Activated CD4-positive, alpha-beta T cell treated with anti-CD3 and anti-CD28 coated beads, Interleukin-2, amount 50 U/mL, for 4 hours (primary cell): ENCODE measurements at places on chromosomes 3 and 15.

- DNase-seq, result no peak
Measured at GRCh38 chr3:122200661-122201060, 17.2 kb downstream of the CASR start.

GRCh38 chr3:168540726-168541125, 445.0 kb upstream of the GOLIM4 start:
- DNase-seq, result no peak

- DNase-seq, result no peak
Measured at GRCh38 chr15:68796576-68796975, 24.1 kb downstream of the ANP32A start.

DNA sequence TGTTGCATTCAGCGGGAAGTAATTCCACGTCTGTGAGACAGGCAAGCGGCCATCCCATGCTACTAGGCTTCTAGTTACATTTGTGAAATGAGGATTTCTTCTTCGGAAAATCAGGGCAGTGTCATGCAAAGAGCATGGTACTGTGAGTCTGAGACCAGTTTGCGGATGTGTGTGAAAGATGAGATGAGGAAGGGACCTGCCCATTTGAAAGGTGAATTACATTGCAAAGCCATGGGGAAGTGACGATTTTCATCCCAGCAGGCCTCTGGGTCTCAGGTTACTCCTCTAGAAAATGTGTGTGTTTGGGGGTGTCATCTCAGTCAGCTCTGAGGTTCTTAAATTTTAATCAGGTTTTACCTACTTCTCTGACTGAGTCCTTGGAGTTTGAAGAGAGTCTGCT, 16.1 kb downstream of the TLE3 start:
- no peak for DNase-seq

DNA sequence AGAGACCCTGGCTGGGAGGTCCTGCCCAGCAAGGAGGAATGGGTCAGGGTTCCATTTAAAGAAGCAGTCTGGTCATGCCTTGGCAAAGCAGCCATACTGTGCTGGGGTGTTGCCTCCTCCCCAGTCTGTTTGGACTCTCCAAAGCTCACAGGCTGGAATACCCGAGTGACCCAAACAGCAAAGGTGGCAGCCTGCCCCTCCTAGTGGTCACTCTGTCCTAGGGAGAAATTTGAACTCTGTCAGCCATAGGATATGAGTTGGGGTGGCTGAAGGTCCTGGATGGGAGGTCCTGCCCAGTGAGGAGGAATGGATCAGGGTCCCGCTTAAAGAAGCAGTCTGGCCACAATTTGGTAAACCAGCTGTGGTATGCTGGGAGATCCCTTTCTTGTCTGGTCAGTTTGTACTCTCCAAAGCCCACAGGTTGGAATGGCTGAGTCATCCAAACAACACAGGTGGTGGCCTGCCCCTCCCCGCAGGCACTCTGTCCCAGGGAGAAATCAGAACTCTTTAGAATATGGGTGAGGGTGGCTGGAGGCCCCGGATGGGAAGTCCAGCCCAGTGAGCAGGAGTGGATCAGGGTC, 45.0 kb downstream of the CCR1 start:
- no peak for DNase-seq

GRCh38 chr15:66778314-66778665, 76.3 kb downstream of the SMAD6 start:
- no peak for DNase-seq

DNA sequence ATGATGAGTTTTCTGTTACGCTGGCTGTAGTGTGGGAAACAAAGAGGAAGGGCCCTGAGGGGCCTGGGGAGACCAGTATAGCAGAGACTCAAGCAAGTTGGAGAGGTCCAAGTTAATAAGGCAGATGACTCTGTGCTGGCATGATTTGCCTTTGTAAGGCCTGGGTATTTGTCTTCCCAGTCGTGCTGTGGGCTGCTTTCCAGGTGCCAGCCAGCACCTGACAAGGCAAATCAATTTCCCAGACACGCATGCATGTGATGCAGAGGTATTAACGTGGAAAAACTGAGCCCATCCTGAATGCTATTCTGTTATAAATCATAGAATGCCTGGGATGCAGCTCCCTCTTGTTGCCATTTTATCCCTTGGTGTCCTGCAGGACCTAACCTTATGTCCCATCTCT, 175.6 kb downstream of the MFSD1 start:
- no peak for DNase-seq

DNA sequence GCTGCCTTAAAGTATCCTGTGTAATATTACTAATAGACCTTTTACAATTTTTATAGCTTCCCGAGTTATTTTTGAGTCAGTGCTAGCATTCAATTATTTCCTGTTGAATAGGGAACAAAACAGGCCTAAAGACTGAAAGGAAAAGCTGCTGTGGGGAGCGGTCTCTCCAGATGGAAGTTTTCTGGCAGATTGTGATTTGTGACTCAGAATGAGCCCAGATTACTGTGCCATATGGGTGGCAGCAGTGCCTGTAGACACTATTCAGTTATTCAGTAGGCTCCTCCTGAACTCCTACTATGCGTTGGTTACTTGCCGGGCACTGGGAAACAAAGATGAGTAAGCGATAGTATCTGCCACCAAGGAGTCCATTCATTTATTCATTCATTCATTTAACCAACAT, 211.8 kb downstream of the CHST2 start:
- no peak for DNase-seq

DNA sequence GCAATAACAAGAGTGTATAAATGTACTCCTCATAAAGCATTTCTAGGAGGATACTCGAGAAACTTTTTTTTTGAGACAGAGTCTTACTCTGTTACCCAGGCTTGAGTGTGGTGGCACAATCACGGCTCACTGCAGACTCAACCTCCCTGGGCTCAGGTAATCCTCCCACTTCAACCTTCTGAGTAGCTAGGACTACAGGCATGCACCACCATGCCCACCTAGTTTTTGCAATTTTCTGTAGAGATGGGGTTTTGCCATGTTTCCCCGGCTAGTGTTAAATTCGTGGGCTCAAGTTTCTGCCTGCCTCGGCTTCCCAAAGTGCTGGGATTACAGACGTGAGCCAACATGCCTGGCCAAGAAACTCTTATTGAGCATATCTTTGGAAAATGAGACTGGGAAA, 59.1 kb upstream of the PHLDB2 start:
- no peak for DNase-seq

DNA sequence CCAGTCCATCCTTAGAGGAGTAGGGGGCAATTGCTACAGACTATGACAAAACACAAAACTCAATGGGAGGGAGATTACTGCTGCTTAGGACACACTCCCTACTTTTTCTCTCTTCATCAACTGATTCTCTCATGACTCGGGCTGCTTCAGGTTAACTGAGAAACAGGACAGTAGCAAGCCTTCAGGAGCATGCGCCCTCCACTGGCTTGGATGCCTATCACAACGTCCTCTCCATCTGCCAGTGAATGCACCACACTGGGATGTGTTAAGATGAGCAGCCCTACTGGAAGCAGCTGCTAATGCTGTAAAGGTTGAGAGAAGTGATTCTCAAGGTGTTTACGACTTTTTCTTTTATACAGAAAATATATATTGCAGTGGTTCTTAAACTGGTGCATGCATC, 542.3 kb downstream of the EDEM1 start:
- no peak for DNase-seq

GRCh38 chr15:44427756-44428724, 611 bp downstream of the CTDSPL2 start:
- DNase-seq, result no peak

GRCh38 chr3:39068556-39068955, 16.7 kb downstream of the WDR48 start:
- no peak for DNase-seq

DNA sequence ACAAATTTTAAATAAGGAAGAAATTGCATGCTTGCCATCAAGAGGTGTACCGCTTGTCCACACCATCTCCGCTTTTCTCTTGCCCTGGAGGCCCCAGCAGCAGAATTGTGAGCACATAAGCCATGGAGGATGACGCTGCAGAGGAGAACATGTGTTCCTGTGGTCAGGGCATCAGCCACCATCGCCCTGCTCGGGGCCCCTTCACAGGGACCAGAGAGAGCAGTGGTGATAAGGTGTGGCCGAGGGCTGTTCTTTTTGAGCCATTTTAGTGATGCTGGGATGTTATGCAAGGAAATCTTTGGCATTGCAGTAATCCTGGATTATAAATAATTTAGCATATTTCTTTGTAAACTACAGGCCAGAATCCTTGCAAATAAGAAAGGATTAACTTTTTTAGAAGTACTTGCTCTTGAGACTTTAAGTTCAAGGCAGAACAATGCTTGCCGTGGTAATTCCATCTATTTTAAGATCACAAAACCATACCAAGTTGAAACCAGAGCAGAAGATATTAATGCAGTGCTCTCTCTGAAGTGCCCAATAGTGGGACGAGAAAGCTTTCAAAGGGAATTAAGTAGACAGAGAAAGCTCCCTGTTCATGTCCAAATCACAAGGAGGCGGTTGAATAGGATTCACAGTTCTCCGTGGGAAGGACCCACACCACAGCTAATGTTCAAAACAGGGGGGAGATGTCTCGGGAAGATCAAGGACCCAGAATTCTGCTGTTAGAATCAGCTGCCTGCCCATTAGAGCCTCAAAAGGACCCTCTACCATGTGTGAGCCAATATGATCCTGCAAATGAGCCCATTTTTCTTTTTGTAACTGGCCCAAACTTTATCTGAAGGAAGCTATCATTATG, 338.5 kb downstream of the RORA start:
- DNase-seq, result no peak

DNA sequence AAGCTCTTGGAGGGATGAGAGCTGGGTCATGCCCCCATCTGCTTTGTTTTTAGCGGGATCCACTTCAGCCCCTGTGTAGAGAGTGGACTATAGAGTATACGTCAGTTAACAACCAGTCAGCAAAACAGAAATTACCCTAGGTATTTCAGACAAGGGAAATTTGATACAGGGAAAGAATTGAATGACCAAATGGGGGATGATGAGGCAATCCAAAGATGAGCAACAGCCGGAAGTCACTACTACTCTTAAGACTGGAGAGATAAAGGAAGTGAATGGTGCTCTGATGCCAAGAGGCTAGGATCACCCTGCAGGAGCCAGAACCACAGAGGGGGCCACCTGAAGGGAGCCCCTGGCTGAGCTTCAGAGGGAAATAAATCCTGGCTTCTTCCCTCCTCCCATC, 1.7 kb upstream of the GPR62 start:
- DNase-seq, result no peak

- no peak for DNase-seq
Measured at GRCh38 chr3:177377166-177377565, 179.9 kb upstream of the TBL1XR1 start.

DNA sequence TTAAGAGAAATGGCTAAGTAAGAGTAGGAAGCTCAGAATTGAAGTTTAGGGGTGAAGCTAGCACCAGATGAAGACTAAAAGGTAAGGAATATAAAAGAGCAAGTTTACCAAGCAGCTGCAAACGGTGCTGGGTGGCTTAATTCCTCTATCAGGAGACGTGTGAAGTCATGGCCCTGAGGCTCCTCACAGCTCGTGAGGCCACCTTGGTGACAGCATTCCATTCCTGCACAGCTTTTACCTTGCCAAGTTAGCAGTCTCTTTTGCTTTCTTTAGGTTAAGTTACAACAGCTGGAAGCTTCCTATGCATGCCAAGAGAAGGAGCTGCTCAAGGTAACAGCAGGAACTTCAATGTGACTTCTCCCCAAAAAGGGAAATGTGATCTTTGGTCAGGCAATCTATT, 6.4 kb downstream of the TMCO5A start:
- DNase-seq, result no peak

- no peak for DNase-seq
Measured at GRCh38 chr15:62779036-62779770, 263.3 kb upstream of the TPM1 start.

DNA sequence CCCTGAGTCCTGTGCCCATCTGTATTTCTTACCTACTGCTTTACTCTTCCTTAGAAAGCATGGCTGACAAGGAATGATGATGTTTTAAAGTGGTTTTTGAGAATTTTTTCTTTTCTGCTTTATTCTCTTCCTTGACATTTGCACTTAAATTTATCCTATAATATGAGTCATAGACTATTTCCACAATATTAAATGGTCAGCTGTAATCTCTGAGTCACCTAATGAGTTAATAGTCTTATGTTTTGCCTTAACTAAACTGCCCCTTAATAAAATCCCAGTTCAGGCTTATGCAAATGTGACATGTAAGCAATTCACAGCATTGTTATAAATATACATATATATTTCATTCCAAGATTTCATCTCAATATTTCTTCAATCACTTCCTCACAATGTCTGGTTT, 23.8 kb downstream of the MEIS2 start:
- DNase-seq, result no peak

DNA sequence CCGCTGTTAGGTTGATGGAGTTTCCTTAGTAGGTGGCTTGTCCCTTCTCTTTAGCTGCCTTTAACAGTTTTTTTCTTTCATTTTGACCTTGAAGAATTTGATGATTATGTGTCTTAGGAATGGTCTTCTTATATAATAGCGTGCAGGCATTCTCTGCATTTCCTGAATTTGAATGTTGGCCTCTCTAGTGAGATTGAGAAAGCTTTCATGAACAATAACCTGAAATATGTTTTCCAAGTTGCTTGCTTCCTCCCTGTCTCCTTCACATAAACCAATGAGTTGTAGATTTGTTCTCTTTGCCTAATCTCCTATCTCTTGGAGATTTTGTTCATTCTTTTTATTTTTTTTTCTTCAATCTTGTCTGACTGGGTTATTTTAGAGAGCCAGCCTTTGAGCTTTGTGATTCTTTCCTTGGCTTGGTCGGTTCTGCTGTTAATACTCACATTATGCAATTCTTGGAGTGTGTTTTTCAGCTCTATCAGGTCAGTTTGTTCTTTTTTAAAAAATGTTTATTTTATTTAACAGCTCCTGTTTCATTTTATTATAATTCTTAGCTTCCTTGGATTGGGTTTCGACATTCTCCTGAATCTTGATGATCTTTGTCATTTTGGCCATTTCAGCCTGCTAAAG, 627.9 kb downstream of the SI start:
- no peak for DNase-seq

DNA sequence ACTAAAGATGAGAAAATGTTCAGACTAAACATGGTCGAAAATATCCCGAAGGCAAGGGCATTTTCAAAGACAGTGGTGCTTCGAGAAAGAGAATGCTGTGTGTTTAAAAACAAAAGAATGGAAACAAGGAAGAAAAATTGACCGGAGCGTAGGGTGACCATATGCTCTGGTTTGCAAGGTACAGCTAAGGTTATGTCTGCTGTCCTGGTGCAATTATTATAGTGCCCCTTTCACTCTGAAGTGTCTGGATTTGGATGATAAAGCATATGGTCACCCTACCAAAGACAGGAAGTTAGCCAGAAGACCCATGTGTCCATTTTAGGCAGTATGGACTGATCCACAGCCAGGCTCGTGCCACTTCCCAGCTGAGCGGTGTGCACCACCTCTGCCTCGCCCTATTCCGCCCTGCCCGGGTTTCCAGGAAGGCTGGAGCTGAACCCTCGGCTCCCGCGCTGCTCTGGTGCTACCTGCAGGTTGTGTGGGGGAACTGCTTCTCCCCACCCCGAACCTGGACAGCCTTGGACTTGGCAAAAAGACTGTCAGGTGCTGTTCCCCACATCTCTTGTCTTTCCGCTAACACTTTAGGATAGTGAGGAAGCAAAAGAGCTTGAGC, 25.2 kb downstream of the GOLGA6D start:
- DNase-seq, result peak; percentile 2

GRCh38 chr3:63462732-63463131, 184.6 kb downstream of the SYNPR start:
- no peak for DNase-seq
